ENCODE measurements at places on chromosomes 2 and 18.
A peak's percentile ranks its signal among the peaks of the same experiment; 100 is the strongest.

DNA sequence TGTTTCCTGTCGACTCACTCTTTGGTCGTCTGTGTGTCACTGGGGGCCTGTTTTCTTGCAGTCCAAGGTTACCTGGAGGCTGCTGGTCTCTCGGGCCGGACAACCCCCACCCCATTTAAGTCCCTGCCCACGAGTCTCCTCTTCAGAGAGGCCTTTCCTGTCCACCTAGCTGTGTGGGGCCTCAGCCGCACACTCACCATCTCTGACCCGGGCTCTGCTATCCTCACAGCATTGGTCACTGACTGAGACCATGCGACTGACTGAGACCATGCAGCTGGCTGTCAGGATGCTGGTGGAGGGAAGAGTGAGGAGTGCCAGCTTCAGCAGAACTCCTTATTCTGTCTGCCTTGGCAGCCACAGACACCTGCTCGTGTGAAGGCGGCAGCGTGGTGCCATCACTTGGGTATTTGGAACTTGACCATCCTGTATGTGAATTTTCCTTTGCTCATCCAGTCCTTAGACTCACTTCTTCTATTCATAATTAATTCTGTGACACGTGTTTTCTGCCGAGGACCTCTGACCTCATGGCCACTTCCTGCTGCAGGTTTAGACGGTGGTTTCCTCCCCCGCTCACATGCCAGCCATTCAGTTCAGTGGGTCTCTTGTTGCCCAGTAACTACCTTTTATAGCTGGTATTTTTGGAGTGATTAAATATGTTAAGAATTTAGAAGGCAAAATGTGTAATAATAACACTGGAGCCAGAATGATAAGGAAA, 47.5 kb upstream of the ASB1 start:
- DNase-seq: no peak

- DNase-seq: no peak
Measured at GRCh38 chr2:137437386-137437785, 526.9 kb upstream of the HNMT start.

DNA sequence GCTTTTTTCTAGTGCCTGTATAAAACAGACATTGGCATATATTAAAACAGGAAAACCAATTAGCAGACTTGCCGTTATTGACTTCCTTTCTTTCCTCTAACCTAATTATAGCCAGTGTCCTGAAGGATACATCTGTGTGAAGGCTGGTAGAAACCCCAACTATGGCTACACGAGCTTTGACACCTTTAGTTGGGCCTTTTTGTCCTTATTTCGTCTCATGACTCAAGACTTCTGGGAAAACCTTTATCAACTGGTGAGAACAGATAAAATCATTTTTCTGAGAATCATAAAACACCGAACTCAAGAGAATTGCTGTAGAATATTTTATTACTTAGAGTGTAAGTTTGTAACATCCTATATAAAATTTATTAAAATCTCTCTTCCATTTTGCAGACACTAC, 74.3 kb downstream of the SCN2A start:
- no peak for DNase-seq

DNA sequence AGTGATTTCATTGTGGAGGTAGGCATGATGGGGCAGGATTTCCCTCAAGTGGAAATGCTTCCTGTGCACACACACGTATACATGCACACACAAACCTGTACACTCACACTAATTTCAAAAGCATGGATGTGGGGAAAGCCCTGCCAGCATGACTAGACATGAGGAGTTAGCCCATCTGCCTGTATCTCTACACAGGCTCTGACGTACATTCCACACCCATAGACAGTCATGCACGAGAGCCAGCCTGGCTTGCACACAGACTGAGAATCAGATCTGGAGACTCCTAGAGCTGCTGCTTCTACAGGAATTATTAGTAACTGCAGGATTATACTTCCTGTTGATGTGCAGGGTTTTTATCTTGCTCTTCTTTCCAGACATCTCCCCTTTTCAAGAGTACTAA, 27.3 kb upstream of the NFU1 start:
- DNase-seq: no peak

- no peak for DNase-seq
Measured at GRCh38 chr18:32298171-32298667, 108.4 kb downstream of the MEP1B start.

- no peak for DNase-seq
Measured at GRCh38 chr2:42569116-42569711, 782 bp downstream of the MTA3 start.

DNA sequence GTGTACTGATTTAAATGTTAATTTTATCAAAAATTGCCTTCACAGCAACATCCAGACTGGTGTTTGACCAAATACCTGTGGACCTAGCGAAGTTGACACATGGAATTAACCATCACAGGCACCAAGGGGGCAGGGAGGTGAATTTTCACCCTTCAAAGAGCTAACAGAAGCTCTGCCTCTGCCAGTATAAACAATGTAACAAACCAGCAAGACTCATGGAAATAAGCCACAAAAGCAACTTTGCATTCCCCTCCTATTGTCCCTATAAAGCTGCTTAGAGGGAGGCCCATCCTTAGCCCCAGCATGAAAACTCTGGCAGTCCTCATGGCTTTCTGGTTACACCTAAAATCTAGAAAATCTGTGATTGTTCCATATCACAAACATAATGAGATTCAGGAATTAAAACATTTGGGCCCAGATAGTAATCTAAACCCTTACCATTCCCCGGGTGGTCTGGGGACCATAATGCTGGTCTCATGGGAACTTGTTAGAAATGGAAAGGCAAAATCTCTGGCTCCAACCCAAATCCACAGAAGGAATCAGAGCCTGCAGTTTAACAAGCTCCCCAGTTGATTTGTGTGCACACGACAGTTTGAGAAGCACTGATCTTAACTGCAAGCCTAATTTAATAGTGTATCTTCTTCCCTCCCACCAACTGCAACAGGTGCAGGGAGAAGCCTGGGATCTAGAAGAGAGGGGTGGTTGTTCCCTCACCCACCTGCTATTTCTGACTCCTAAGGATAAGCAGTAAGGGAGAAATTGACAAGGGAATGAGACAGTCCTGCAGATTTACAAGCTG, 23.1 kb downstream of the SERPINB11 start:
- no peak for DNase-seq

- DNase-seq: no peak
Measured at GRCh38 chr2:12579018-12579417, 137.7 kb upstream of the TRIB2 start.

GRCh38 chr2:156098506-156098905, 234.0 kb downstream of the NR4A2 start:
- no peak for DNase-seq

DNA sequence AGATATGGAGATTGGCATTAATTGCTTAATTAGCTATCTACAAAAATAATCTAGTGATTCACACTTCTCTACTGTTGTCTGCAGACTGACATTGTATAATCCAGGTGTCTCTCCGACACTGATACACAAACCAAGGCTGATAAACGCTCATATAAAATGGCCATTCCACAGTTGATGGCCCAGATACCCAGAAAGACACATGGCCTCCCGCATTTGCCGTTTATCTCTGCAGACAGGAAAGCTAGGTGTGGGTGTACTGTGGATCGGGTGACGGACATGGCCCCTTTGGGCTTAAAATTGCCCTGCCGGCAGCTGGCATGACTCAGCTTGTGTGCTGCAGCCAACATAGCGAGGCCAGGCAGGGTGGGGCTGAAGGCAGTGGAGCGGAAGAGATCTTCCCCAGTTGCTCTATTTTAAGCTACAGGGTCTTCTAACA, 18.5 kb downstream of the PMAIP1 start:
- no peak for DNase-seq

DNA sequence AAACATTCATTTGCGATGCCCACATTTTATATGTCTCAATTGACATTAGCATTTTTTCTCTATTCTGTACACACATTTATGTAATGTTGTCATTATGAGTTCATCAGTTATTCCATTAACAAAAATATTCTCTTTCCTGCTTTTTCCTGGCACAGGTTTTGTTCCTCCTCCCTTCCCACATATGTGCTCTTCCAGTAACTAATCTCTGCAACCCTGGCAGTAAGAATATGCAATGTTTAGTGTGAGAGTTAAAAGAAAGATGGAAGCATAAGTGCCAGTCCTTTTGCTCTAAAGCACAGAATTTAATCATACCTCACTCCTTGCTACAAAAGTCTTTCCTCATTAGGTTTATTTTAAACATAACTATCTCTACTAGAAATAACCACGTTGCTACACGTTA, 155.8 kb upstream of the ERBB4 start:
- no peak for DNase-seq

- DNase-seq: no peak
Measured at GRCh38 chr2:65386989-65387388, 45.4 kb downstream of the SPRED2 start.

DNA sequence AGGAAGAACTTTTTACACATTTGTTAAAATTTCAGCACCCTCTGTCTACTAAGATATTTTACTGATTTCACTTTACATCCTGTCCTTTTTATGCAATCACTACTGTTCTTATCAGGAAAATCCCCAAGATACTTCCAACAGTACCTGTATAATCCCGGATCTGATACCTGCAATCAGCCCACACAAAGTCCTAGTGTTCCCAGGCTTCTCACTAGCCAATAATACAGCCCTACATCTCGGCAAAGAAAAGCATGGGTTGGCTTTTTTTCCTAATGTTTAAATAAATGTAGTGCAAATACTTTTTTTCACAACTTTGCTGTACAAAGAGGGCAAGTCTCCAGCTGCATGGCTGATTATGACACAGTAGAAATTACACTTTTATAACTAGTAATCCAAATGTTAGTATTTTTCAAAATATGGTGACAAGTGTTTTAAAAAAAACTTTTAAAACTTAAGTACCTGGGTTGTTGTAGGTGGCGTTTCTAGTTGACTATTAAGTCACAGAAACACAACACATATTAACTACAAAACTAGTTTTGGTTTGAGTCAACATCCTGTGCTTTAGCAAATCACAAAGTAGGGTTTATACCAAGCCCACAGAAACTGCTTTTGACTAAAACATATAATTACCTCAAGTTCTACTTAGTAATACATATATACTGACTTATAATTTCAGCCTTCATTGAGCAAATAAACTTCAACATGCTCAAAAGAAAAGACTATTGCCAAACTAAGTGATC, 19.5 kb downstream of the CNOT11 start:
- no peak for DNase-seq

DNA sequence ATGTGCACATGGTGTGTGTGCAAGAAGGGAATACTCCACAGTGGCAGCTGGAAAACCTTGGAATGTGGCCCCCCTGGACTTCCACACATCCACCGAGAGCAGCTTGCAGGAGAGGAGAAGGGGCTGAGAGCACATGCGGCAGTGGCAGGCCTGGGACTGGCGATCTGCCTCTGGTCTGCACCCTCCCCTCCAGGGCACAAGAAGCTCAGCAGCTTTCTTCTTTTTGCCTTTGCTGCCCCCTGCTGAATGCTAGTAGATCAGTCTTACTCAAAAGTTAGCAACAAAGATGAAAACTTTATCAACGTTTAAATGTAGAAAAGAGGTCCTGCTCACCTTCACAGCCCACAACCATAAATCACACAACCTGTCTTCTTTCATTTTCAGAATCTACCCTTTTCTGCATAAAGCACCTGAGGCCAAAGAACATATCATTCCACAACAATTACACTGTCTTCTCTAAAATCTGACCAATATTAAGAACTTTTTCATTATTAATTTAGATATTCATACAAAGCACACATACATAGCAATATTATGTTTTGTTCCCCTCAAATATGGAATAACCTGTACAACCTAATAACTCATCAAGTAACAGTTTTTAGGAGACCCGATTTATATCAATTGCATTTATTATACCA, 34.6 kb downstream of the TGFBRAP1 start:
- peak; percentile 36 for DNase-seq

DNA sequence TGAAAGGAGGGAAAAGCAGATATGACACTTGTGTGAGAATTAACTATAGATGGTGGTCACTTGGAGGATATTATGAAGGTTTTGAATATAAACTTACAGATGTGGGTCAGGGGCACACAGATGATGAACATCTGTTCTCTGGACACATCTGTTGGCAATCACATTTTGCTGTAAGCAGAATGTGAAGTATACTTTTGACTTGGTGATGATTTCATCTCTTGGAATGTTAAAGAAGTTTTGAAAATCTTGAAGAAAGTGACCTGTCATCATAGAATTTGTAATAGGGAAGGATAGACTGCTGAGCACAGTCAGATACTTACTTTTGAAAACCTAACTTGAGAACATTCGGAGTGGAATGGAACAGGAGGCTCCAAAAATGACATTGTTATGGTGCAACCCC, 40.2 kb downstream of the PIKFYVE start:
- DNase-seq: no peak

DNA sequence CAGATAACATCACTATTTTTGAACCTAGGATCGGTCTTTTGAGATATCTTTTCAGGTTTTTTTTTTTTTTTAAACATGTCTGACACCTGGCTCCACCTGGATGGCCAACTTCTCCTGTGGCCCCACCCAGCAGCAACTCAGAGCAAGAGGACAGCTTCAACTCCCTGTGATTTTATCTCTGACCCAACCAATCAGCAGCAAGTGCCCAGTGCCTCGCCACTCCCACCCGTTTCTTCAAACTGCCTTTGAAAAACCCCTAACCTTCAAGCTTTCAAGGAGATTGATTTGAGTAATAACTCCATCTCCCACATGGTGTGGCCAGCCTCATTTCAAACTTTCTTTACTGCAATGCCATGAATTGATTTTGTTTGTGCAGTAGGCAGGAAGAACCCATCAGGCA, 19.0 kb downstream of the MYO3B start:
- no peak for DNase-seq

DNA sequence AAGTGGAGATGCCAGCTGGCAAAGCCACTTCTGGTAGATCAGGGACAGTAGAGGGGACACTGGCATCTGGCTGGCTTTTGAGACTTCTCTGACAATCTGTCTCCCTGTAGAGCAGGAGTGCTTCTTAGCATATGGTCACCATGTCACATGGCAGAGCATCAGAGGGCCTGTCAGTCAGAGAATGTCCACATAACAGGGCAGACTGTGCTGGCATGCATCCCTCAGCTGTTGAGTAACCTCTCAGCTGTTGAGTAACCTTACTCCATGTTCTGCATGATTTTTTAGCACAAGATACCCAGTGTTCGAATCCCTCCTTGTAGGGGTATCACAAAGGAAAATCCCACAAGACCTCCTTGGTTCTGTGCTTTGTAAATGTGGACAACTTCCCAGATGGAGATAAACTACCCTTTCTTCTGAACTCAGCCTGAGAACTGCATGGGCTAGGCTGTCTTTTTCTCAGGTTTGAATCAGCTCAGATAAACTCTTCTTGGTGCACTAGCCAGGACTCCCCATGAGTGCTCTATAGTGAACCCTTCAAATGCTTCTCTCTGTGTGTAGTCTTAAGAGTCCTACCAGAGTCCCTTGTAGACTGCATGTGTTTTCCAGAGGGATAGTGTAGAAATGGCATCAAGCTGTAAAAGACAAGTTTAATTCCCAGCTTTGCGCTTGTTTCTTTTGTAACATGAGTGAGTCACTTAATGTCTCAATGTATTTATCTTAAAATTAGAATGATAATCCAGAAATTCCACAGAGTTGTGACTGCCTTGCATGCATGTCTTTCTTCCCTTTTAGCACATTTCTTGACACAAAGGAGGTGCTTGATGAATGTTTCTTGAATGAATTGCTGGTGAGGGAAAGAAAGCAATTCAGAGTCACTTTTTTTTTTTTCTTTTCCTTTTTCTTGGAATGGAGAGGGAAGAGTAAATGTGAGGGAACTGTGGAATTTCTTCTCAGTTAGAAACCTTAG, 442.3 kb upstream of the HNMT start:
- no peak for DNase-seq

Measured in hypothalamus (tissue), 51 donors.